ENCODE measurements at places on chromosomes 1 and 21. TPM values are rescaled to one million over a fixed set of nuclear protein-coding genes. Genes with fewer than 3 reads are reported as not detected.

DNA sequence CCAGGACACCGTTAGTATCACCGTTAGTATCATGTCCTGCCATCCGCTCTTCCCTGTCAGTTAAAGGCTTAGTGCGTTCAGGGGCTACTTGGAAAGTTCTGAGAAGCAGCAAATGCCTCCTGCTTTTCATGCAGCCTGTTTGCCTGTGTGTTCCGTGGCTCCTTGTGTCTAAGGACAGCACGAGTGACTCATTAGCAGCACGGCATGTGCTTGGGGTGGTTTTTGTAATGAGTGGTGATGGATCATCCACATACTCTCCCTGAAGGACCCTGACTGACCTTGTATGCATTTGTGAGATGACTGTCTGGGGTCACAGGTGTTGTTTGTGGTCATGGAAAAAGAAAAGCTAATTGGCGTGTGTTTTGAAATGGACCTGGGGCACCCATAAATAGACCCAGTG lies 221.9 kb downstream of the PBX1 start:
- no peak for DNase-seq

- no peak for DNase-seq
Measured at GRCh38 chr1:163168053-163168452, 34.7 kb downstream of the RGS5 start.

DNA sequence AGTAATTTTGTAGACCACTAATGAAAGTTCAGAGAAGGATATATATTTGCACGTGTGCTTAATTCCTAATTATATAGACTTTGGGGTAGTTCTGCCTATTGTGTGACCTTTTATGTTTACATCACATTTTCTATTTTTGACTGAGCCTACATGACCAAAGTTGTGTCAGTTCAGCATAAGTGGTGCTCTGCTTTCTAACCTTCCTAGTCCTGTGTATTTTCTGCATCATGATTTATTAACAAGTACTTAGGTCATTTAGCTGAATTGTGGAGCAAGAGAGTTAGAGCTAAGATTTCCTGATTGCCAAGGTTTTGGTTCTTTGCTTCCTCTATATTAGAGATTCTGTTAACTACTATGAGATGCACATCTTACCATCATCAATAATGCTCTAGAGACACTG lies 176.0 kb downstream of the C1orf21 start:
- DNase-seq = no peak

KRTAP7-1 gene
- total RNA-seq = not detected

All from suprapubic skin (tissue), 4 donors.